ENCODE measurements at places on chromosomes 3 and 15. TPM values are rescaled to one million over a fixed set of nuclear protein-coding genes. Genes with fewer than 3 reads are reported as not detected.

DNA sequence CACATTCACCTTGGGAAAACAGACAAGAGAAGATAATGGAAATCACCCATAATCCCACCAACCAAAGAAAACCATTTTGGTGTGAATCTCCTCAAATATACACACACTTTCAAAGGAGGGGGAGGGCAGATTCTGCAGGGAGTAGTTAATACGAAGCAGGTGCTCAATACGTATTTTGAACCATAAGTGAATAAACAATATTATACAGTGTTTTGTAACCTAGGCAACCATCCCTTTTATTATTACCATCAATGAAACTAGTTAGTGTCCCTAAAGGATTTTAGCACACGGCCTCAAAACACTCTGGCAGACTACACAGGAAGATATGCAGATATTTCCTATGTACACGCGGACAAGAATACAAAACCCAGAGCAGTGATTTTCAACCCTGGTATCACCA, 6.1 kb downstream of the OSBPL10 start:
- no peak for DNase-seq
- H3K36me3 ChIP-seq: no peaks in the 10 kb centered on the region
- H3K4me1 ChIP-seq: peaks cover 3% of the 10 kb centered on the region

Gene IL5RA
- not detected for total RNA-seq

Gene C3orf49
- not detected for total RNA-seq

- H3K27ac ChIP-seq: no peak overlapping the region
- no peaks in the 10 kb centered on the region for H3K4me1 ChIP-seq
- no peaks in the 10 kb centered on the region for H3K27me3 ChIP-seq
- DNase-seq: no peak
- no peak overlapping the region for H3K4me3 ChIP-seq
These were observed 307.8 kb downstream of the KBTBD8 start for GRCh38 chr3:67305922-67306321.

- H3K4me3 ChIP-seq: no peak overlapping the region
- H3K27ac ChIP-seq: no peak overlapping the region
- peaks cover 9% of the 10 kb centered on the region for H3K4me1 ChIP-seq
These were observed 14.4 kb upstream of the STARD5 start for GRCh38 chr15:81338170-81339007.

- DNase-seq: no peak
- H3K27me3 ChIP-seq: no peaks in the 10 kb centered on the region
- H3K36me3 ChIP-seq: no peaks in the 10 kb centered on the region
- peaks cover 25% of the 10 kb centered on the region for H3K4me1 ChIP-seq
- no peak overlapping the region for H3K4me3 ChIP-seq
These were observed 24.0 kb downstream of the GPR176 start for GRCh38 chr15:39896101-39896500.

GRCh38 chr15:60523056-60523455, 44.1 kb upstream of the ICE2 start:
- H3K36me3 ChIP-seq: peaks cover 1% of the 10 kb centered on the region
- DNase-seq: peak; percentile 80
- H3K27me3 ChIP-seq: no peaks in the 10 kb centered on the region
- H3K27ac ChIP-seq: no peak overlapping the region

DNA sequence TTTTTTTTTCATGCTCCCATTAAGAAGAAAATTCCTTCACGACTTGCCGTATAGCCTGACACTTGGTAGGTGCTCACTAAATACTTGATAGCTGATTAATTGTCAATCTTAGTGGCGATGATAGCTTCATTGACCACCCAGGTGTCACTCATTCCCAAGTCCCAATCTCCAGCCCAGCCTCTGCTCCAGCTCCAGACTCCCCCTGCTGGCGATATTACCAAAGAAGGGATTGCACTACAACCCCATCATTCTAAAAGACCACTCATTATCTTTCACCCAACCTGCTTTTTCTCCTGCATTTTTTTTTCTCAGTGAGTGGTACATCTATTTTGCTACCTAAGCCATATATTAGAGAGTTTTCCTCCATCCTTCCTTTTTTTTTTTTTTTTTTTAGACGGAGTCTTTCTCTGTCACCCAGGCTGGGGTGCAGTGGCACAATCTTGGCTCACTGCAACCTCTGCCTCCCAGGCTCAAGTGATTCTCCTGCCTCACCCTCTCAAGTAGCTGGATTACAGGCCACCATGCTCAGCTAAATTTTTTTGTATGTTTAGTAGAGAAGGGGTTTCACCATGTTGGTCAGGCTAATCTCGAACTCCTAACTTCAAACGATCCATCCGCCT, 19.5 kb upstream of the COMMD2 start:
- no peak overlapping the region for H3K27ac ChIP-seq
- no peaks in the 10 kb centered on the region for H3K36me3 ChIP-seq
- peaks cover 13% of the 10 kb centered on the region for H3K27me3 ChIP-seq
- DNase-seq: peak; percentile 25
- no peaks in the 10 kb centered on the region for H3K4me1 ChIP-seq

Data from IMR-90 (cell line).